Midbrain (tissue), 1 donor: ENCODE measurements at places on chromosomes 5 and 9.

GRCh38 chr9:111959468-111960359, 63.1 kb downstream of the UGCG start:
- no peak for DNase-seq

- DNase-seq: no peak
Measured at GRCh38 chr5:59709346-59709821, 184.1 kb downstream of the PDE4D start.

DNA sequence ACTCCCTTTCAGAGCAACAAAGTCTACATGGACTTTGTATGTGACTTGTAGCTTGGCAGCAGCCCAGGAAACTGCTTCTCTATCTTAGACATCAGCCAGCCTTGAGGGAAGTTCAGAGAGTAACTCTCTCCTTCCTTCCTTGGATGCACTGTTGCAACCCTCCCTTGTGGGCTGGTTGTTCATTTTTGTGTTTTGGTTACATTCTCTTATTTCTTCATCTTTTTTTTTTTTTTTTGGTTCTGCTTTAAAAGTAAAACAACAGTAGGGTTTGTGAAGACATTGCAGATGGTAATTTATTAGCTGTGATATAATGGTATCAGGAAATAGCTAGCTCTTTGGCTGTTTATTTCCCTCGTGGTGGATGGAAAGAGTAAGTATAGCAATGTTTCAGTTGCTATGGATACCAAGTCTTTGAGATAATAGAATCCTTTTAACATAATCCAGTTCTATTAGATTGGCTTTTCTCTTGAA, 97.9 kb upstream of the MAMDC2 start:
- no peak for DNase-seq

DNA sequence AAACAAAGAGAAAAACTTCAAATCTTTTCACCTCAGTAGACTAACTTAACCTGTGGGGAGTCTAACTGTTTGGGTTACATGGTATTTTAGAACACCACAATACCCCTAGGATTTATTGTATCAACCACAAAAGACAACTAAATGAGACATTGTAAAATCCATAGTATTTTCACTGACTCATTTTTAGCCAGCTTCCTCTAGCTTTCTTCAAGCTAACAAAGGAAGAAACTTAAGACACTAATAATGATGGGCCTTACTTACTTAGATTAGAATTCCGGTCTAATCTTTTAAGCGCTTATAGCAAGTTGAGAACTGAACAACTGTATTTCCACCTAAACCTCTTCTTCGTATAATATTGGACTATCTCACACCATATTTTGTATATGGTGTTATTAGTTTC, 529.3 kb downstream of the DMRTA1 start:
- no peak for DNase-seq

DNA sequence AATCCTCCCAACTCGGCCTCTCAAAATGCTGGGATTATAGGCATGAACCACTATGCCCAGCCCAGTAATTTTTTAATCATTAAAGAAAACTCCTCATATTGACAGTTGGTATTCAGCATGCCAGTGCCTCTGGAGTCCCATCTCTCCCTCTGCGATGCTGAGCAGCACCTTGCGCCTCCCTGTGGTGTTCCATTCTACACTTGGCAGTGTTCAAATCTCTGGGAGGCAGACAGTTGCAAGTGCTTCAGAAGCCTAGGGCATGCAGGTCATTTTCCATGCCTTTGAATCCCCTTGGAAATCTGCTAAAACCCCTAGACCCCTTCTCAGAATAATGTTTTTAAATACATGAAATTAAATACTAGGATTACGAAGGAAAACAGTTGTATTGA, 41.3 kb downstream of the GARNL3 start:
- DNase-seq: no peak

DNA sequence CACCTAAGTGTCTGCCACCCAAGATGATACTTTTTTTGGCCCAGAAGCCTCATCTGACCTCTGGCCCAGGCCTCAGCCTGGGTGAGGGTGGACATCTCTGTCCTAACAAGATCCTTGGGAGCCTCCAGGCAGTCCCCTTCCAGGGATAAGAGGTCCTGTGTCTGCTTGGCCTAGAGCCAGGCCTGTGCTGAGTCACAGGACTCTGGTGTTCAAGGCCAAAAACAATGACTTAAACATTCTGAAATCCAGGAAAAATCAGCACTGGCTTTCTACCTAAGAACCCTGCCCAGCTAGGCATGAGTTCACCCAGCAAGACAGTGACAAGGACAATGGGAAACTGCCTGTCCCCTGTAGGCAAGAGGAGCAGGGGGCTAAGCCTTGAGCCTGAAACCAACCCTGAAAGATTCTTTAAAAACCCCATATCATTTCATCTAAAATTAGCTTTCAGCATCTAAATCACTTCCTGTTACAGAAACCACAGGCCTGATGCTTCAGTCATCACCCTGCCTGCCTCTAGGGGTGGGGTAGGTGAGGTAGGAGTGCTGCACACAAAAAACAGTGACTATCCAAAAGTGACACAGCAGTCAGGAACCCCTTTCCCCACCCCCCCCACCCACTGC, 29.9 kb downstream of the CSF2 start:
- DNase-seq: peak; percentile 1

DNA sequence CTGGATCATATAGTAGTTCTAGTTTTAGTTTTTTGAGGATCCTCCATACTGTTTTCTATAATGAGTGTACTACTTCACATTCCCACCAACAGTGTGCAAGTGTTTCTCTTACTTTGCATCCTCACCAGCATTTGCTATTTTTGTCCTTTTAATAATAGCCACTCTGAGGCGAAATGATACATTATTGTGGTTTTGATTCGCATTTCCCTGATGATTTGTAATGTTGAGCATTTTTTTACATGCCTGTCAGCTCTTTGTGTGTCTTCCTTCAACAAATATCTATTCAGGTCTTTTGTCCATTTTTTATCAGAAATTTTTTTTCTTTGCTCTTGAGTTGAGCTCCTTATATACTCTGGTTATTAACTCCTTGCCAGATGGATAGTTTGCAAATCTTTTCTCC, 114.0 kb downstream of the ADAMTSL1 start:
- DNase-seq: no peak

- DNase-seq: no peak
Measured at GRCh38 chr9:88017096-88017495, 42.8 kb upstream of the CDK20 start.

- peak; percentile 43 for DNase-seq
Measured at GRCh38 chr9:125126019-125126746, 17.1 kb downstream of the SCAI start.

- DNase-seq: no peak
Measured at GRCh38 chr9:31136524-31136923, 1247.9 kb upstream of the ACO1 start.

DNA sequence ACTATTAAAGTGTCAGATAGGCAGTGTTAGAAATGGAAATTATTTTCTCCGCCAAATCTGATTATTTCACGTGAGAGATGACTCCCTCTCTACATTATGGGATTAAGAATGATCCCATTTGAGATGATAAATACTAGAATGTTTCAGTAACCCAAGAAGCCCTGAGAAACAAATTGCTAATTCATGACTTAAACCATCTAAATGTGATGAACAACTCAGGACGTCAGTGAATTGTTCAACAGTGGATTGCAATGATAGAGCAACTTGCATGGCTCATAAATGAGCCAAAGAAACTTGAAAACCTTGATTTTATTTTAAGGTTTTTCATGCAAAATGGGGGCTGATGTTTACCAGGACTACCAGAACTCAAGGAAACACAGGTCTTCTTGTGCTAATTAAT, 350.5 kb upstream of the WWC1 start:
- DNase-seq: no peak

DNA sequence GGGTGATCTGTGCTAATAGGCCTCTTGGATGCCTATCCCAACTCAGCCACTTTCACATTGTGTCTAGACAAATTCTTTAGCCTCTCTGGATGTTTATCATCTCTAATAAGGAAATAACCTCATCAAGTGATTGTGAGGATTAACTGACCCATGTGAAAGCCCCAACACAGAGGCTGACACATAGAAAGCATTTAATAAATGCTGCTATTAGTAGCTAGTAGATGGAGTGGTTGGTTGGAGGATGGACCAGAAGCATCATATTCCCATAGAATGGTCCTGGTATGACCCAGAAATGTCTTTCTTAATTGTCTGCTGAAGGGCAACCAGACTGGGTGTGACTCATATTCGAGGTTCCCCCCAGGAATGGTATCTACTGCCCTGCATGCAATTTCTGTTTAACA, 124.4 kb downstream of the PIK3R1 start:
- DNase-seq: no peak

DNA sequence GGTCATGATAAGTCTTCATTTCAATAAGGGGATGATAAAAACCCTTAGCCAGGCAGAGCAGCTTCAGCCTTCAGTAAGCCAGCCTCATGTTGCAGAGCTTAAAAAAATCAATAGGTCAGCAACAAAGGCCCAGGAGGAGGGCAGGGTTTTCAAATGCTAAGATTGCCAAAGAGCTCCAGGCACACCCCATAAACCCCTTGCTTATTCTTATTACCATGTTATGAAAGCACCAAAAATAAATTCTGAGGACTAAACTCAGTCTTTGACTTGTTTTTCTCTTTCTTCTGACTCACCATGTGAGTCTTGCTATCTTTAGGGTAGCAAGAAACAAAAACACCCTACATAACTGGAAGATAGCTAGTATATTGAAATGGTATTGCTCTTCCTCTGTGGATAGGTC, 317.1 kb downstream of the KCTD16 start:
- no peak for DNase-seq

GRCh38 chr5:23440703-23441102, 66.7 kb upstream of the PRDM9 start:
- DNase-seq: no peak

GRCh38 chr5:83957188-83957587, 236.5 kb upstream of the HAPLN1 start:
- DNase-seq: no peak

DNA sequence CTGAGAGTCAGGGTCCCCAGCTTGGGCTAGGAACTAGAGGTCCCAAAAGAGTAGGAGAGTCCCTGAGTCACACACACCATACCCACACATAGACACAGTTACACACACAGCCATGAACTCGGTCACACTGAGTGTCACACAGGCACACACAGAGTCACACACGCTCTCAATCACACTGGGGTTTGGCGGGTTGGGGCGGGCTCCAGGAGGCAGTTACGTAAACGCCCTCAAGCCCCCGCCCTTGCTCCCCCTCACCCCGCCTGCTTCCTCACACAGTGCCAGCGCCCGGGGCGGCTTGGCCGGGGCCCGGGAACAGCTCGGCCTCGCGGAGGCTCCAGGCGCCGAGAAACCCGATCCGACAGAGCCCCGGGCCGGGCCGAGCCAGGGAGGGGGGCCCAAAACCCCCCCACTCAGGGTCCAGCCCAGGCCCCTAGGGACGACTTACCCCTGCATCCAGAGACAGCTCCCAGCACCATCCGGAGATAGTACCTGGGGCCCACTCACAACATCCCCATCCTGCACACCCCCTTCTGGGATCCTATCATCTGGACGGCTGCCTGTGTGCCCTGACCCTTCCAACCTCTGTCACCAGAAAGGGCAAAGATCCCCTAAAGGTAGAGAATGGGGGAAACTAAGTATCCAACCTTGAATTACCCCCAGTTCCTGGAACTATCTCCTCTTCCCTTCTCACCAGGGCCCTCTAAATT, 3.5 kb upstream of the CNTFR start:
- DNase-seq: peak; percentile 73

DNA sequence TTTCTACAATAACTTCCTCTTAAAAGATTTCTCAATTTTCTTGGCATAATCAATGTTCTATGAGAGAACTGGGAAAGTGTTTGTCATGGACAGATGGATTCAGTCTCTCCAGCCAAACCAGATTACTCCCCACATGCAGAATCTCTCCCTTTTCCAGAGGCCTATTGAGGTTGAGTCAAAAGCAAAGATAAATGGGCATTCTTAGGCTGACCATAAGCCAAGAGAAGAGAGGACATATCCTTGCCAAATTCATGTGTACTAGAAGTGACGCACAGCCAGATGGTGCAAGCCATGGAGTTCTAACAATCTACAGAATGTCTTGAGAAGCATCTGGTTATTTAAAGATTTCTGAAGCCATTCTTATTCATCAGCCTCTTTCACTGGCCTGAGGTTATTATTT, 2115.0 kb downstream of the MAT2B start:
- no peak for DNase-seq

- DNase-seq: no peak
Measured at GRCh38 chr9:136759001-136759400, 958 bp upstream of the LCN8 start.

- no peak for DNase-seq
Measured at GRCh38 chr9:135214054-135214640, 126.7 kb downstream of the OLFM1 start.

- no peak for DNase-seq
Measured at GRCh38 chr9:123727332-123727731, 202.6 kb downstream of the DENND1A start.

GRCh38 chr9:133453651-133454050, 6.1 kb upstream of the CACFD1 start:
- DNase-seq: peak; percentile 13

- no peak for DNase-seq
Measured at GRCh38 chr5:73437777-73438644, 10.6 kb downstream of the FOXD1 start.

GRCh38 chr9:137784641-137785513, 92.7 kb upstream of the CACNA1B start:
- DNase-seq: no peak

DNA sequence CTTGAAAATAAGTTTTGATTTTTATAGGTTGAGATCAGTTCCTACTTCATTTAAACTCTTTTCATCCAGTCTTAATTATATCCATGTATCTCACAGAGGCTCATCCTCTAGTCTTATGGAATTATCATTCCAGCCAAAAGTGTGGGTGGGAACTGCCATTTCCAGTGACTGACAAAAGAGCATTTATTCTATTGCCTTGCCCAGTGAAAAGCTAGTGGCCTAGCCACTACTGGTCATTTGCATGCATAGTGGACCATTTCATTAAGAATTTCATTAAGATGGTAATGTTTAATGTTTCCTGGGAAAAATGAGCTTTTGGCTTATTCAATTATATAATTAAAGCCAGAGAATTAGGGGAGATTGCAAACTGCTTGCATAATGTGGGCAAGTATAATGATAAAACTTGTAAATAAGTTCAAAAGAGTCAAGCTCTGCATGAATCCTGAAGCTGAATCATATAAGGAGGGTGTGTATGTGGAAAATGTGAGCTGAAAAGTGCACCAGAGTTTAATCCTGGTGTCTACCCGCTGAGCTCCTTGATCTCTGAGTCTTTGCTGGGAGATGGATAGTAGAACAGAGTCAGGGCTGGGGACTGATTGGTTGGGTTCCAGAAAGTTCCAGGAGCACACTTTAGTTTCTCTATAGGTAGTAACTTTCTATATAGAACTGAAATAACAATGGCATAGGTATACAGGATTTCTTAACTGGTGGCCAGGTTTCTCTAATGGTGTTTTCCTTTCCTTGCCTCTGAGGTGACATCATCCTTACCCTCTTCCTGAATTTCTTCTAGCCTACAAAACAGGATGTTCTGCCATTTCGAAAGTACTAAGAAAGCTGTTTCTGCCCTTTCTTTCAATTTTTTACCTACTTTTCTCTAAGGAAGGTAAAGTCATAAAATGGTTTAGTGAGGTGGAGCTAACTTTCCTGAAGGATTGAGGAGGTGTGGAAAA, 78.5 kb downstream of the KIF4B start:
- no peak for DNase-seq
